ENCODE measurements at places on chromosomes 7 and 10.

GRCh38 chr10:21413268-21413667 lies 112.2 kb downstream of the SKIDA1 start:
- no peak for DNase-seq

GRCh38 chr10:127267442-127267841 lies 71.1 kb upstream of the INSYN2A start:
- DNase-seq = peak; percentile 22

DNA sequence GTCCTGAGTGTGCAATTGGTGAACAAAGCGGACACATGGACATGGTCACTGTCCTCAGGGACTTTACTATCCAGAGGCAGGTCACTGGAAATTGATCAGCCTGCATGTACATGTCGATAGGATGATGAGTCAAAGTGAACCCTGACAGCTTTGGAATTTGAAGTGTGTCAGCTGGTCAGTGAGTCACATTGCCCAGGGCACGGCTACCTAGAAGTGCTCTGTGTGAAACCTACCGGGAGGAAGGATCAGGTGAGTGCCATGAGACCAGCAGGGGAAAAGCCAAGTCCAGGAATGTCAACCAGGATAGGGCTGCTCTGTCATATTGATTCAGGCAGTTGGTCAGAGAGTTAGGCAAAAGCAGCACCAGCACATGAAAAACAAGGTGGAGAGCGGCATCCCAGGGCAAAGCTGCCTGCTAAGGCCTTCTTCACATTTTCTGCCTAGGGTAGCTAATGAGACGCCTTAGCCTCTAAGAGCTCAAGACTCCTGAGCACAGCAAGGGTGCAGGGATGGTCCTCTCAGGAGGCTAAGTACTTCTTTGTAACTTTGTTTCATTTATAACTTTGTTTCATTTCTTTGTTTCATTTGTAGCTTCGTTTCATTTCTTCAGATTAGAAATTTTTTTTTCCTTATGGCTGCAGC lies 19.4 kb upstream of the PDCD4 start:
- no peak for DNase-seq

DNA sequence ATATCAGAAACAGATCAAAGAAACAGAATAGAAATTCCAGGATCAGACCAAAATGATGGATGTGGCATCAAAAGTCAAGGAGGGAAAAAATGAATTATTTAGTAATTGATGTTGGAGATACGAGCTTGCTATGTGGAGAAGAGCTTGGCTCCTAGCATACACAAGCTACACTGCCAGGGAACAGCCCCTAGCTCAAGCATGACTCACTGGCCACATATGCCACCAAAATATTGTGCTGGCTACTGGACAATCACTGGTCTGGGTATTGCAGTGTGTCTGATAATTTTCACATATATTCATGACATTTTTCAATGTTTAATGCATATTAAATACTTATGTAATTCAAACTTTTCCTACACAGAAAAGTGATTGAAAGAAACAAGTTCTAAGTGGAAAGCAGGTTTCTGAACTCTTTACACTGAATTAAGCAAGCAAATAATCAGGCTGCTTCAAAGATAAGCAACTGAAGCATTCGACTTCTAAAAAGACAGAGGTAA lies 59.3 kb downstream of the OAT start:
- DNase-seq = no peak

- DNase-seq = no peak
Observed at GRCh38 chr7:72308986-72309385, 103.2 kb downstream of the CALN1 start.

DNA sequence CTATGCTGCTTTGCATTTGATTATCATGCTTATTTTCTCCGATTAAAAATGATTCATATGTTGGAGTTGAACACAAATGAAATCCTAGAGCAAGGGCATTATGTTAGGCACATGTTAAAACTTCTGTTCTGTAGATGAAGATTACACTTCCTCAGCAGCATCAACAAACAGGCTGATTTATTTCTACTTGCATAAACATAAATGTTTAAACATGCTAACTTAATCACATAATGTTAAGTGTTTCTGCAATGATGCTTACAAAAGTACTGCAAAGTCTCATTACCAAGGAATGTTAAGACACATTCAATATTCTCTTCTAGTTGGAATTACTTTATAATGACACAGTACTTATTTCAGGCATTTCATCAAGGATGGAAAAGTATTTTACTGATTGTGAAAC lies 770.8 kb downstream of the ANKRD7 start:
- DNase-seq = no peak

- no peak for DNase-seq
Observed at GRCh38 chr7:114835861-114836260, 86.0 kb upstream of the MDFIC start.

DNA sequence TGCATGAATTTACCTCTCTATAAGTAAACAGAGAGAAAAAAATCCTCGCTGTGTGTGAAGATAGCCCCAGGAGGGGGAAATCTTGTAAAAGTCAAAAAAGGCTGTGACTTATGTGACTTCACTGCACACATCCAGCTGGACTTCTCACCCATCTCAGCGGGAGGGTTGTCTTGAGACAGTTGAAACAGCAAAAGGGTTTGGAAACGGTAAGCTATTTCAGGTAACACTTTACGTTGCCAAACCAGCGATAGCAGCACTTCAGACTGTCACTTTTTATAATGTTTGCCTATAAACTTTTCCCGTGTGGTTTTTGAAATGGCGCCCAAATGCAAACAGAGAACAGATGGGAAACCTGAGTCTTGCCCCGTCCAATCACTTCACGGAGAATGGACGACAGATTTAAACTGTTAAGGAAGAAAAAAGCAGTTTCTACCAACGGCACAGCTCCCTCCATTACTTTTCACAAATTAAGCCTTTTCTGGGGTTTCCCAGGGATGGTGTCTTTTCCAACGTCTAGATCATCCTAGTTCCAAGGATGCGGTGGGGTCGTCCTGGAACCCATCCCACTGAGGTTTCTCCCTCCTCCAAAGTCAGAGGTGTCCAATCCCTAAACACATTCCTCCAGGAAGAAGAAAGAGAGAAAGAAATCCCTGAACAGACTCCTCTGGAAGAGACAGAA lies 25.2 kb downstream of the FGFR2 start:
- no peak for DNase-seq

DNA sequence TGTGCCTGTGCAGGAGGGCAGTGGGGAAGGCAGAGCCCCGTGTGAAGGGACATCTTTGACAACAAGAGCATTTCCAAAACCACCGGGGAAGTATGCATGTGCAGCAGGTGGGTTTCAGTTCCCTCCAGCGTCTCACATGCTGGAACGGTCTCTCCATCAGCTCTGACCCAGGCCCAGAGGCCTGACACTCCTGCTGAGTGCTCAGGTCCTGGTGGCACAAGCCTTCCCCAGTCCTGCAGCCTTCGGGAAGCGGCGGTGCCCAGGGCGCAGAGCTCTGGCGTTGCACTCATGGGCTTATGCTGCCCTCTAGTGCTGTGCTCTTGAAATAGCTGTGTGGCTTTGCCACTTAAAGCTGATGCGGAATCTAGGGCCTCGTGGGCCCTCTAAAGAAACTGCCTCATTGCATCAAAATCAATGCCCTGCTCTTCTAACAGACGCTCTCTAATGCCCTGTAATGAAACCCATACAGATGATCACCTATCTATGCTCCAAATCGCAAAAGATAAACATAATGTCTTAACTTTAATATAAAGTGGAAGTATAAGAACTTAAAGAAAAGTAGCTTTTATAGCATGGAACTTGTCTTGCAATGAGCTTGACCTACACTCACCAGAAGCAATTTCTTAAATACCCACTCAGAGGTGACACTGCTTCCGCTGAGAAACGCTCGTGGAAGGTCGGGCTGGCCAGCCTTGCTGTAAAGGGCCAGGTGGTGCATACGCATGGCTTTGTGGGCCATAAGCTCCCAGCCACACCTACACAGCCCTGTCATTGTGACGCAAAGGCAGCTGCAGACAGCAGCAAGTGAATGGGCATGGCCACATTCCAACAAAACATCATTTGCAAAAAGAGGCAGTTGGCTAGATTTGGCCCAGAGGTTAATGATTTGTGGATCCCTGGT lies 38.6 kb downstream of the CLRN3 start:
- DNase-seq = peak; percentile 87

- DNase-seq = no peak
Observed at GRCh38 chr7:137657476-137658189, 189.1 kb downstream of the DGKI start.

GRCh38 chr10:30098629-30099028 lies 39.2 kb upstream of the JCAD start:
- no peak for DNase-seq

GRCh38 chr7:88758381-88759229 lies 895 bp upstream of the ZNF804B start:
- peak; percentile 31 for DNase-seq
